Activated CD8-positive, alpha-beta memory T cell treated with anti-CD3 and anti-CD28 coated beads for 48 hours (primary cell): ENCODE measurements at places on chromosomes 13 and 19.

- no peak for DNase-seq
Measured at GRCh38 chr19:47461876-47462275, 9.8 kb downstream of the SLC8A2 start.

DNA sequence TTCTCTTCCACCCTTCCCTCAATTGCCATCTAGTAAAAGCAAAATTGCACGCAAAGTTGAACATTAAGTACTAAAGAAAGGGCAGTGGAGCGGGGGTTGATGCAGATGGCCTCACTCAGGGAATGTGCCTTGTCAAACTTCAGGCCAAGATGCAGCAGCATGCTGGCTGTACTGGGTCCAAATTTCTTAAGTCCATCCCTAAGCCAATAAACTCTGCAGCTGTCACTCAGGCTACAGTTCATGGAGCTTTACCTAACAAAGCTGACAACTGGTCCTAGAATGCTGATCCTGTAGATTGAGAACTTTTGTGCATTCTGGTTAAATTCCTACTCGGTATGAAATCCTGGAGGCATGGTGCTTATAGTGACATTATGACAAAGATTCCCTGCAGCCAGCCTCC, 88.4 kb downstream of the FOXO1 start:
- DNase-seq = no peak

GRCh38 chr19:51001515-51001914, at the start of gene KLK8:
Gene KLK8, minus strand, starts transcription at chr19:51001604. Its CDS starts 437 bp downstream, at chr19:51001167.
- DNase-seq = no peak

DNA sequence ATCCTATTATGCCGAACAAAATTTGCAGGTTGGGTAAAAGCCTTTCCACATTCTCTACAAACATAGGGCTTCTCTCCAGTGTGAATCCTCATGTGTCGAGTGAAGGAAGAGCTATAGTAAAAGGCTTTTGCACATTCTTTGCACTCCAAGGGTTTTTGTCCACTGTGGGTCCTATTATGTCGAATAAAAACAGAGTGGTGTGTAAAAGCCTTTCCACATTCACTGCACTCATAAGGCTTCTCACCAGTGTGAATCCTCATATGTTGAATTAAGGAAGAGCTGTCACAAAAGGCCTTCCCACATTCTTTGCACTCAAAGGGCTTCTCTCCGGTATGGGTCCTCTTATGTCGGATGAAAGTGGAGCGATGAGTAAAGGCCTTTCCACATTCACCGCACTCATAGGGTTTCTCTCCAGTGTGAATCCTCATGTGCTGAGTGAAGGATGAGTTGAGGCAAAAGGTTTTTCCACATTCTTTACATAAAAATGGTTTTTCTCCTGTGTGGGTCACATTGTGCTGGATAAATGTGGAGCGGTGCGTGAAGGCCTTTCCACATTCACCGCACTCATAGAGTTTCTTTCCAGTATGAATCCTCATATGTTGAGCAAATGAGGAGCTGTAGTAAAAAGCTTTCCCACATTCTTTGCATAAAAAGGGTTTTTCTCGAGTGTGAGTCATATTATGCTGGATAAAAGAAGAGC, 13.6 kb downstream of the ZNF599 start:
- DNase-seq = no peak
